Adrenal gland (tissue), 19 donors: ENCODE measurements at places on chromosomes 6 and 20. TPM values are rescaled to one million over a fixed set of nuclear protein-coding genes. Genes with fewer than 3 reads are reported as not detected.

The SLC13A3 gene
- total RNA-seq = 2.4 TPM

The STMN3 gene
- total RNA-seq = 48.6 TPM

The NELFCD gene
- total RNA-seq = 67.3 TPM

The SRF gene
- 23.8 TPM for total RNA-seq

The ATP5F1E gene
- total RNA-seq = 73.1 TPM

The EMILIN3 gene
- total RNA-seq = 2.2 TPM

The SLPI gene
- 6.6 TPM for total RNA-seq

- no peak overlapping the region for H3K27ac ChIP-seq
- no peaks in the 10 kb centered on the region for H3K4me1 ChIP-seq
- no peaks in the 10 kb centered on the region for H3K27me3 ChIP-seq
- no peak for DNase-seq
These were observed 15.7 kb downstream of the HTR1E start for GRCh38 chr6:86952991-86953390.

GRCh38 chr20:24663496-24663895, 194.1 kb downstream of the SYNDIG1 start:
- DNase-seq = no peak
- H3K27me3 ChIP-seq = no peaks in the 10 kb centered on the region
- H3K27ac ChIP-seq = no peak overlapping the region
- H3K4me1 ChIP-seq = no peaks in the 10 kb centered on the region
- no peaks in the 10 kb centered on the region for H3K36me3 ChIP-seq

DNA sequence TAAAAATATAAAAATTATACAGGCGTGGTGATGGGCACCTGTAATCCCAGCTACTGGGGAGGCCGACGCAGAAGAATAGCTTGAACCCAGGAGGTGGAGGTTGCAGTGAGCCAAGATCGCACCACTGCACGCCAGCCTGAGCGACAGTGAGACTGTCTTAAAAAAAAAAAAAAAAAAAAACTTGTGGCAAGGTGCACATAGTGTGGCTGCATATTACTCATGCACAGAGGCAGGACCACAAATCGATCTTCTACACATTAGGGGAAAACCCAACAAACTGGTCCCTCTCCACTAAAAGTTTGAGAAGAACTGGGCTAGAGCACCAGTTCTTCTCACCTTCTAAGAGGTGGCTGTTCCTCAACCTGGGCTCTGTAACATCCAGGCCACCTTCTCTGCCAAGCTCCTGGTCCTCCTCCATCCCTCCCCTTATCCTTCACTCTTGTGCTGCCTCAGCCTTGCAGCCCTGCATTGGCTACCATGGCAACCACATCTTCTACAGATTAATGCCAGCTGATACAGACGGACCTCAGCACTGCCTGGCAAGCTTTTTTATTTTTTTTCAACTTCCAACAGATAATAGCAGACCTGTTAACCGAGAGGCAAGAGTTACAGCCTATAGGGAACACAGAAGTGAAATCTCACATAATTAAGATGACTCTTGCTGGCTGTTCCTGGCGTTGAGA, 88.0 kb downstream of the ATP9A start:
- no peak overlapping the region for H3K27ac ChIP-seq
- H3K4me1 ChIP-seq = no peaks in the 10 kb centered on the region
- no peaks in the 10 kb centered on the region for H3K36me3 ChIP-seq
- no peaks in the 10 kb centered on the region for H3K27me3 ChIP-seq

DNA sequence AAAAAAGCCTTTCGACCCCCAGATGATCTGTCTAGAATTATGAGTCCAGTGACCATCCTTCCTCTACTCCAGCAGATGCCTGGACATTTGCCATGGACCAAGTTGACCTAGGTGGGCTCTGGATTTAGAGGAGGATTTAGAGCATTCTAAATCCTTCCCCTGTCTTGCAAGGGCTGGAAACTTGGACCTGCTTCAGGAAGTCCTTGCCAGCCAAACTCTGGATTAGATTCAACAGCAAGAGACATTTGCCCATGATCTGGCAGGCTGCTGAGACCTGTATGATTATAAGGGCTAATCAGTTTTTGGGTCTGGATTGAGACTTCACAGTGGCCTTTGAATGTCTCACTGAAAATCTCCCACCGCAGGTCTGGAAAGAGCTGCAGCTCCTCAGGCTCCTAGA, 13.1 kb upstream of the HDGFL1 start:
- H3K27me3 ChIP-seq = no peaks in the 10 kb centered on the region
- no peaks in the 10 kb centered on the region for H3K4me1 ChIP-seq
- H3K36me3 ChIP-seq = no peaks in the 10 kb centered on the region
- H3K27ac ChIP-seq = no peak overlapping the region

DNA sequence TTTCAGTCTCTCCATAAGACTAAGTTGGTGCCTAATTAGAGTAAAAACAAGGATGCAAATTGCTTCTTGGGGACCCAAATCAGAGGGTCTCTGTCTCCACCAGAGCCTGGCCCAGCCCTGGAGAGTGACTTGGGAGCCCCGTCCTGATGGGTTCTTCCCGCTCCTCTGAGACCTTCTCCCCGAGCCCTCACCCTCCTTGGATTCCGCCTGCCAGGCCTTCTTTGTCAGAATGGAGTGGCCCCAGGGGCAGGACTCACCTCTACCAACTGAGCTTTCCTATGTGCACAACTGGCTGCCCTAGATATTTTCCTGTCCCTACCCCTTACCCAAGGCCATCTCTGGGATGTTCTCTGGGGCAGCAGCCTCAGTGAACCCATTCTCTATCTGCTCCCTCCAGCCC, 9.7 kb downstream of the SYNDIG1 start:
- no peak overlapping the region for H3K27ac ChIP-seq
- no peaks in the 10 kb centered on the region for H3K27me3 ChIP-seq
- no peaks in the 10 kb centered on the region for H3K4me1 ChIP-seq
- H3K36me3 ChIP-seq = no peaks in the 10 kb centered on the region
- H3K4me3 ChIP-seq = no peak overlapping the region

DNA sequence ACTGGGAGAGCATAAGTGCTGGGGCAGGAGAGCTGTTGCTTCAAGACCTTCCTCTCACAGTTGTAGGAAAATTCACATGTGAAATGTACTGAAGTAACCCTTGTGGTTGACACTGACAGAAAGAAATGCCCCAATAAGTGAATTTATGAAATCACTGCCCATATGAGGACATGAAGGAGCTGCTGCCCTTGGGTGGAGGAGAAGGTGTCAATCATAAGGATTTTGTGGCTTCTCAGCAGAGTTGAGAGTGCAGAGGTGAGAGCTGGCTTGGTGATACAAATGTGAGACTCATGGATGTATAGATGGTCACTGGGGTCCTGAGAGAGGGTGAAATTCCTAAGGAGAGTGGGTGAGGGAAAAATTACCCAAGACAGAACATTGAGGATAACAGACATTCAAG, 33.9 kb upstream of the CMTR1 start:
- no peak overlapping the region for H3K4me3 ChIP-seq
- no peak for DNase-seq
- H3K27me3 ChIP-seq = no peaks in the 10 kb centered on the region
- H3K27ac ChIP-seq = no peak overlapping the region
- no peaks in the 10 kb centered on the region for H3K36me3 ChIP-seq

- H3K4me3 ChIP-seq = no peak overlapping the region
- no peak overlapping the region for H3K27ac ChIP-seq
- no peaks in the 10 kb centered on the region for H3K4me1 ChIP-seq
- no peak for DNase-seq
- no peaks in the 10 kb centered on the region for H3K36me3 ChIP-seq
- H3K27me3 ChIP-seq = no peaks in the 10 kb centered on the region
These were observed 30.5 kb downstream of the CDKAL1 start for GRCh38 chr6:20564777-20565176.

DNA sequence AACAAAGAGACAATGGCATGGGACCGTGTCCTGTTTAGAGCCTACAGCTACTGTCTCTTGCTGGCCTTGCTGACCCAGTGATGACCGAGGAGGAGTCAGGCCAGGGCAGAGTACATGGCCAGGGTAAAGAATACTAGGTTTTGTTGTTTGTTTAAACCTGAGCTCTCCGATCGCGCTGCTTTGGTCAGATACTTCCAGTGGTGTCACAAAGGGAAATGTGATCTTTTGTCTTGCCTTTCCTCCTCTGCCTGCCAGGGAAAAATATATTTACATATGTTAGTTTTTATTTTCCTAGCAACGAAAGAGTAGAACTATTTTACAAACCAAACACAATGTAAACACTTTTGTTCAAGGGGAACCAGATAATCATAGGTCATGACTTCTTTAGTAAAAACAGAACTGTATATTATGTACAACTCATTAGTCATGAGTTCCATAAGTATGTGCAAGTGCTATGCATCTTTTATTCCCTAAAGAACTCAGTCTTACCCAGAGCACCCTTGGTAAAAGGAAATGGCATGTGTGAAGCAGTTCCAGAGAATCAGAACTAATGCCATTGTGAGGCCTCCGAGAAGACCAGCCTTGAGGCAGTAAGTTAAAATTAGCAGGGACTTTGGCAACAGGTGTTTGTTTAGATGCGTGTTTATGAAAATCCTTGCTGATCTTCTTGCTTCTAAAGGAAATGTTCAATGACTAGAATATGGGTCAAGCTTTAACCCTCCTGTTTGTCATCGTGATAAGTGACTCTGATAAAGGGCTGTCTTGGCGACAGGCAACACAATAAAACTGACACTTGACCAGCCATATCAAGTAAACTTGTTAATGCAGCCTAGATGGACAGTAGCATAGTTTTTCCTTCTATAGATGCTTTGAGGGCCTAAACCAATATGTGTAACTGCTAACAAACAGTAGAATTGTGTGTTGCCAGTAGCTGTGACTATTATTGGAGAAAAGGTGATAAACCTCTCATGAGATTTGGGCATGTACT, 204.6 kb downstream of the NKAIN2 start:
- no peaks in the 10 kb centered on the region for H3K27me3 ChIP-seq
- no peak overlapping the region for H3K4me3 ChIP-seq
- H3K27ac ChIP-seq = no peak overlapping the region
- no peaks in the 10 kb centered on the region for H3K4me1 ChIP-seq
- no peaks in the 10 kb centered on the region for H3K36me3 ChIP-seq

- no peaks in the 10 kb centered on the region for H3K27me3 ChIP-seq
- H3K36me3 ChIP-seq = no peaks in the 10 kb centered on the region
- H3K27ac ChIP-seq = no peak overlapping the region
These were observed 3.7 kb upstream of the MLIP start for GRCh38 chr6:54107470-54108090.

- H3K4me3 ChIP-seq = no peak overlapping the region
- no peak for DNase-seq
- peaks cover 36% of the 10 kb centered on the region for H3K4me1 ChIP-seq
- peak overlapping the region; percentile 88 for H3K27ac ChIP-seq
These were observed 1.4 kb downstream of the RAET1E start for GRCh38 chr6:149896491-149896890.

DNA sequence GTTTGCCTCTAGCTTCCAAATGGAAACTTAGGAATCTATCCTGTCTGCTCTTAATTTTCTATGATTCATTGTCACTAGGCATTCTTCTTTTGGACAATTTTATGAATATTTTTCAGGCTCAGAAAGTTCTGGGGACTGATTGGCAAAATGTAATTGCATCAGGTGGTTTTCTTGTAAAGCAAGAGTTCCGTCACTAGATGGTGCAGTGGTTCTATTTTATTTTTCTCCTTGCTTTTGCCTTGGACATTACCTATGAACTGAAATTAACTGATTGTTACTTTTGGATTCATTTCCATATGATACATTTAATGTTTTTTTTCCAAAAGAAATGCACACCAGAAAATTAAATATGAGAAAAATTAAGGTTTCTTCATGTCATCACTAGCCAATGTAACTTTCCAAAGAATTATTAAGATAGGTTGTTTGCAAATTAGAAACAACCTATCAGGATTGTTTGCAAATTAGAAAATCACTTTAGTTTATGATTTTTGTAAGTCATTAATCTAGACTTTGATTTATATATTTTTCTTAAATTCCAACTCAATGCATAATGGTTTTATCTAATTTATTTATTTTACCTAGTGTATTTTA, 48.0 kb downstream of the TMEM170B start:
- no peaks in the 10 kb centered on the region for H3K27me3 ChIP-seq
- no peak for DNase-seq
- no peak overlapping the region for H3K27ac ChIP-seq

DNA sequence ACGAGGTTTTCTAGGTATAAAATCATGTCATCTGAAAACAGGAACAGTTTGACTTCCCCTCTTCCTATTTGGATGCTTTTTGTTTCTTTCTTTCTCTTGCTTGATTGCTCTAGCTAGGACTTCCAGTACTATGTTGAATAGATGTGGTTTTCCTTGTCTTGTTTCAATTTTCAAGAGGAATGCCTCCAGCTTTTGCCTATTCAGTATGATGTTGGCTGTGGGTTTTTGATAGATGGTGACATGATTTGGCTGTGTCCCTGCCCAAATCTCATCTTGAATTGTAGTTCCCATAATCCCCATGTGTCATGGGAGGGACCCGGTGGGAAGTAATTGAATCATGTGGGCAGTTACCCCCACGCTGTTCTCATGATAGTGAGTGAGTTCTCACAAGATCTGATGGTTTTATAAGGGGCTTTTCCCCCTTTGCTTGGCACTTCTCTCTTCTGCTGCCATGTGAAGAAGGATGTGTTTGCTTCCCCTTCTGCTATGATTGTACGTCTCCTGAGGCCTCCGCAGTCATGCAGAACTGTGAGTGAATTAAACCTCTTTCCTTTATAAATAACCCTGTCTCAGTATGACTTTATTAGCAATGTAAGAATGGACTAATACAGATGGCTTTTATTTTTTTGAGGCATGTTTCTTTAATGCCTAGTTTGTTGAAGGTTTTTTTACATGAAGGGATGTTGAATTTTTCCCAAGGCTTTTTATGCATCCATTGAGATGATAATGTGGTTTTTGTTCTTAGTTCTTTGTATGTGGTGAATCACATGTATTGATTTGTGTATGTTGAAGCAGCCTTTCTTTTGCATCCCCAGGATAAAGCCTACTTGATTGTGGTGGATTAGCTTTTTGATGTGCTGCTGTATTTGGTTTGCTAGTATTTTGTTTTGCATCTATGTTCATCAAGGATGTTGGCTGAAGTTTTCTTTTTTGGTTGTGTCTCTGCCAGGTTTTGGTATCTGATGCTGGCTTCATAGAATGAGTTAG, 239.1 kb downstream of the THBS2 start:
- H3K4me3 ChIP-seq = no peak overlapping the region
- H3K4me1 ChIP-seq = no peaks in the 10 kb centered on the region
- H3K36me3 ChIP-seq = no peaks in the 10 kb centered on the region
- H3K27me3 ChIP-seq = no peaks in the 10 kb centered on the region
- no peak for DNase-seq

- H3K4me1 ChIP-seq = peaks cover 23% of the 10 kb centered on the region
- no peaks in the 10 kb centered on the region for H3K27me3 ChIP-seq
- no peak for DNase-seq
- no peak overlapping the region for H3K27ac ChIP-seq
- H3K4me3 ChIP-seq = no peak overlapping the region
These were observed 164.6 kb upstream of the CDYL start for GRCh38 chr6:4611429-4612129.

GRCh38 chr6:79622364-79622763, 8.8 kb upstream of the SH3BGRL2 start:
- H3K4me1 ChIP-seq = no peaks in the 10 kb centered on the region
- H3K27ac ChIP-seq = no peak overlapping the region
- no peaks in the 10 kb centered on the region for H3K27me3 ChIP-seq
- no peaks in the 10 kb centered on the region for H3K36me3 ChIP-seq

DNA sequence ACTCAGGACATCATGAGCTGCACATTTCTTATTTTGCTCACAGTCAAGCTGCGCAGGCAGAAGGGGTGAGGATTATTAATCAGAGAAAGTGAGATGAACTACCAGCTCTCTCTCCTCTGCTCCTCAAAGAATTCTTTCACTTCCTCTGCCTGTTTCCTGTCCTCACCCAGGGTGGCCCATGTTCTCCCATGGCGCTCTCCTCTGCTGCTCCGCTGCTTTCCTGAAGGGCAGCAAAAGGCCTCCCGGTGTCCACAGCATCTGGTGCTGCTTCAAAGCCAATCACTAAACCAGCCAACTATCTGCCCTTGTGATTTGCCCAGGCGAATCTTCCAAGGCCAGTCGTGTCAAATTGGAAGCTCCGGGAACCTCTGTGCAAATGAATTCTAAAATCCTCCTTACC, 324.2 kb downstream of the TPBG start:
- DNase-seq = no peak
- no peak overlapping the region for H3K27ac ChIP-seq
- no peaks in the 10 kb centered on the region for H3K36me3 ChIP-seq
- no peaks in the 10 kb centered on the region for H3K27me3 ChIP-seq
